Umbilical cord (tissue), 2 donors: ENCODE measurements at places on chromosomes 6 and 20. TPM values are rescaled to one million over a fixed set of nuclear protein-coding genes. Genes with fewer than 3 reads are reported as not detected.

DNA sequence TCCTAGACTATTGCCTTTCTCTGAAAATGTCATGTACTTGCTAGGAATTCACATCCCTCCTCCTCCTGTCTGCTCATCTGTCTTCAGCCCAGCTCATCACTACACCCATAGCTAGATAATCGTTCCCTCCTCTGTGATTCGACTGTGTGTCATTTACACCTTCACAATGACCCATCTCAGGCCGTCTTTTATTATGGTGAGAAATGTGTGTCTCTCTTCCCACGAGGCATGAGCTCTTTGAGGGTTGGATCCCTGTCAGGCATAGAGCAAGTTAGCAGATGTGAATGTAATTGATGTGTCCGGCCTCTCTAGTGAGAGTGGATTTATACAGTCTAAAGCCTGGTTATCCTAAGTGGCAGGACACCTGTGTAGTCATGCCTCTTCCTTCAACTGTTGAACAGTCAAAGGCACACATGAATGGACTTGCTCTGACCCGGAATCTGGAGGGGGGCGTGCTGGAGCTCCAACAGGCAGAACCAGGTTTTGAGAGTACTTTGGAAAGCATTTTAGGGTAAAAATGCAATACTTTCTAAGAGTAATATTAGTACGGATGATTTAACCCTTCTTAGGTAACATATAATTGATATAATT lies 182.1 kb downstream of the UTRN start:
- peak; percentile 52 for DNase-seq

- no peak for DNase-seq
Observed at GRCh38 chr6:47112317-47112716, 70.2 kb upstream of the ADGRF1 start.

DNA sequence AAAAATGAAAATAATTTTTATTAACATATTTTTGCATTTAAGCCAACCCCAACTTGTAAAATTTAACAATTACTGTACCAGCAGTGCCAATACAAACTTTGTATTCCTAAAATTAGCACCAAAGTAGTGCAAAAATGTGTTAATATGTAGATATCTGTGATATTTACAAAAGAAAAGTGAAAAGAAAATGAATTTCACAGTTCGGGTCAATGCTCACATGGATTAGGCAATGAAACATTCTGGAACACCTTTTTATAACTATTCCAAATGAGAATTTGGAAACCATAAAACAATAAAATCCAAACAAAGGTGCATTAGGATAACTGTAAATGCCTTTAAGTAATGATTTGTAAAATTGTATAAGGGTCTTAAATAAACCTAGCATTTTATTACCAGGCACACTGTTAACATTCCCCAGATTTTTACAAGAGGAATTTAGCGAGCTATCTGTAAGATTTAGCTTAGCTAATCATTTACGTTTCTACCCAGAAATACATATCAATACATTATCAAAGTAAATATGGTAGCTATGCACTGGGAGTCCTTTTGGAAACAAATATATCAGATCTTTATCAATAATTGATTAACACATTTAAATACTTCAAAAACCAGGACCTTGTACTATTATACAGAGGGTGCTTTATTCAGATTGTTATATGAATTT lies 112.2 kb downstream of the MTFR2 start:
- DNase-seq, result no peak

- no peak for DNase-seq
Observed at GRCh38 chr6:133130863-133131262, 110.3 kb upstream of the EYA4 start.

- DNase-seq, result no peak
Observed at GRCh38 chr6:118648866-118649554, 2.4 kb downstream of the CEP85L start.

GRCh38 chr6:1662534-1662933 lies 52.8 kb downstream of the FOXC1 start:
- DNase-seq, result peak; percentile 55

DNA sequence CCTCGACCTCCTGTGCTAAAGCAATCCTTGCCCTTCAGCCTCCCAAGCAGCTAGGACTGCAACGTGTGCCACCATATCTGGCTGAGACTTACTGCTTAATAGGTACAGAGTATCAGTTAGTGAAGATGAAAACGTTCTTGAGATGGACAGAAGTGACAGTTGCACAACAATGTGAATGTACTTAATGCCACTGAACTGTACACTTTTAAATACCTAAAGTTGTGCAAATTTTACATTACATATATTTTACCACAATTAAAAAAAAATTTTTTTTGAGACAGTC lies 25.9 kb downstream of the NUDT3 start:
- DNase-seq, result no peak

DNA sequence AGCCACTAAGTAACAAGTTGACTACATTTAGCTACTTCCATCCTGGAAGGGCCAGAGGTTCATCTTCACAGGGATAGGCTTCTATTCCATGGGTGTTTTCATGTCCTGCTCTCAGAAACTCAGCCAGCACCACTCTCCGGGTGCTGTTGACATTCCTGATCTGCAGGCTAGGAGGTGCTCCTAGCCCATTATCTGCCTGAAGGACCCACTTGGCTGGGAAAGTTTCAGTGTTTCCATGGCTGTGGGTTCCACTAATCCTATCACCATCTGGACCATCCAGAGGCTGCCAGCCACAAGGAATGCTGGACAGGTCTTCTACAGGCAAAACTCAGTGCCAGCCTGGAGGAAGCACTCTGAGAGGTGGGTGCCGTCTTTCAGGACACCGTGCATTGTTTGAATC lies 45.2 kb downstream of the HLA-G start:
- DNase-seq, result no peak

Gene PLCB4
- 7.2 TPM for total RNA-seq
